ENCODE measurements at places on chromosomes 2 and 18.

DNA sequence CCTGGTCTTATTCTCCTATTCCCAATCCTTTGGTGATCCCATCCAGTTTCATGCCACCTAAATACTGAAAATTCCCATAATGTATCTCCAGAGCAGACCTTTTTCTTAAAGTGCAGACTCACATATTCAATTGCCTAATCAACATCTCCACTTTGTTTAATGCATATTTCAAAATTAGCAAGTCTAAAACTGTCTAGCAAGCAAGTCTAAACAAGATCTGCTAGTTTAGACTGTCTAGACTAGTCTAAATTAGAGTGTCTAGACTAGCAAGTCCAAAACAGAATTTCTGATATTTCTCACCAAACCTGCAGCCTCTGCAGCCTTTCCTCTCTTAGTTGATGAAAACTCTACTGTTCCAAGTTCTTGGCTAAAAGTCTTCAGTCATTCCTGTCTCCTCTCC is 44.6 kb downstream of the THUMPD2 start:
- DNase-seq = no peak

- no peak for DNase-seq
Observed at GRCh38 chr2:105261061-105261460, 19.5 kb downstream of the GPR45 start.

DNA sequence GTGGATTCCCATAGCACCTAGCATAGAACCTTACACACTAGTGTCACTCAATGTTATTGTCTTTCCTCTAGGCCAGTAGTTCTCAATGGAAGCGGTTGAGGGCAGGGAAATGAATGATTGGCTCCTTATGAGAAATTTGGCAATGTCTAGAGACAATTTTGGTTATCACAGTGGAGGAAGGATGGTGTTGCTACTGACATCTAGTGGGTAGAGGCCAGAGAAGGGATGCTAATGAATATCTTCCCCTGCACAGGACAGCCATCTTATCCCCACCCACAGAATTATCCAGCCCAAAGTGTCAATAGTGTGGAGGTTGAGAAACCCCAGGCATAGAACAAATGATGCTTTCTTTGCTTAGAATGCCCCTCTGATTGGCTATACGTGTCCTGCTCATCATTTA is 15.8 kb downstream of the C18orf63 start:
- DNase-seq = no peak

GRCh38 chr18:9902832-9903231 is 11.0 kb upstream of the VAPA start:
- DNase-seq = no peak

DNA sequence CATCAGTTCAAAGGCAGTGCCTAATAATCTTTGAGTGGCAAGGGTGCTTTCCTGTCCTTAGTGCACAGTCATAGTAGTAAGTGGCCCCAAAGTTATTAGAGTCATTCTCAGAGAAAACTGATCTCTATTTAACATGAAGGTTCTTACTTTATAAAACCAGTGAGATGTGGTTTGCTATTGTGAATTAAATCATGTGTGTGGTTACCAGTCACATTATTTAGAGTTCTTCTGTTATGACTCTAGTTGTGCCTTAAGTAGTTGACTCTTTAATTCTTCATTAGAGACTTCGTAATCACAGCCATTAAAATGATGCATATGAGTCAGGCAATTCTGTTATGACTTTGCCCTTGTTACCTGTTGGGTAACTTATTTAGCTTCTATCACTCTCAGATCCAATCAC is 1392.9 kb upstream of the ACVR2A start:
- peak; percentile 11 for DNase-seq

GRCh38 chr2:15554525-15555218 is 6.5 kb downstream of the NBAS start:
- DNase-seq = no peak

- no peak for DNase-seq
Observed at GRCh38 chr2:205270689-205271088, 411.6 kb upstream of the NRP2 start.

DNA sequence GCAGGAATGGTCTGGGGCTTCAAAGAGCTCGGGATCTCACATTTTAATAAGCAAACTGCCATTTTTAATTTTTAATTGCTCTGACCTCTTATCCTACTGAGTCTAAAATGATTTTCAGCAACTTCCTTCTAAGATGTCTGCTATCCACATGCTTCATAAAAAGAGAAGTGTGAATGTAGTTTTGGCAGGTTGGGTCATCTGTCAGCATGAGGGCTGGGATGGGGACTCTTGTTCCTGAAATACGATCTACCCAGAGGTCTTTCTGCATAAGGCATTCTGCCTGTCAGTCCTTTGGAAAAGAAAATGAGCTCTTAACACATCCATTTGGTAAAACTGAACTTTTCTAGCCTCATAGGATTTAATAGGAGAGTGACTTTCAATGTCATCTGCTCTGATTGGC is 252.8 kb upstream of the APCDD1 start:
- DNase-seq = no peak

DNA sequence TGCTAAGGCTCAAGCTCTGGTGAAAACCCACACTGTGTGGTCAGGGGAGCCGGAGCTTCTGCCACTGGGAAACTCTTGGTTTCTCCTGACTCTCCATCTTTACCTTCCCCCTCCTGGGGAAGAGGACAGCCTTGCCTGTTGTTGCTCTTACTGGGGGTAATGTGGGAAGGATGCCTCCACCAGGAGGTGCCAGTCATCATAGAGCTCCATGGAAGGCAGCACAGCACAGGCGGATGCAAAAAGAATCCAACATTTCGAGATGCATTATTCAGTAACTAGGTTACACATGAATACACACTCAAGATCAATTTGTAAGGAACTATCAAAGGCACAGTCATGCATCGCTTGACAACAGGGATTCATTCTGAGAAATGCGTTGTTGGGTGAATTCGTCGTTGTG is 322.6 kb downstream of the AFF3 start:
- no peak for DNase-seq

DNA sequence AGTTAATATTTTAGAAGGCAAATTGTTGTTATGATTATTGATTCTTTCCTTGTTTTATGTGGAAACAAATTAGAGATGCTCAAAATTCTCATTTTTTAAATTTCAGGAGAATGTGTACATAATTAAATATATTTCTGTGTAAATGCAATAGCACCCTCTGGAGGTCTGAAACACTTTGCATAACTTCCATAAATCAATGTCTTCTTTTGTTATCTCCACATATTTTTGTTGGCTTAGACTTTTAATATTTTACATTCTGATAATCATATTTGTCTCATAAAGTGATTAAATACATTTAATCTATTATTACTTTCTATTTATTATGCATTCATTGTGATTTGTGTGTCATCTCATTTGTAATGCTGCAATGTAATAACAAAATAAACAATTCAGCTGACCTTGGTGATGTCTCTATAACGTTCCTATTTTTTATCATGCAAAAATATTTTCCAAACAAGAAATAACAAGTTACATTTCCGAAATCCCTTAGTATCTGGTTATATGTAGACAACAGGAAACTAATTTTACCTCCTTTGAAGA is 201.8 kb upstream of the GALNT5 start:
- DNase-seq = no peak

DNA sequence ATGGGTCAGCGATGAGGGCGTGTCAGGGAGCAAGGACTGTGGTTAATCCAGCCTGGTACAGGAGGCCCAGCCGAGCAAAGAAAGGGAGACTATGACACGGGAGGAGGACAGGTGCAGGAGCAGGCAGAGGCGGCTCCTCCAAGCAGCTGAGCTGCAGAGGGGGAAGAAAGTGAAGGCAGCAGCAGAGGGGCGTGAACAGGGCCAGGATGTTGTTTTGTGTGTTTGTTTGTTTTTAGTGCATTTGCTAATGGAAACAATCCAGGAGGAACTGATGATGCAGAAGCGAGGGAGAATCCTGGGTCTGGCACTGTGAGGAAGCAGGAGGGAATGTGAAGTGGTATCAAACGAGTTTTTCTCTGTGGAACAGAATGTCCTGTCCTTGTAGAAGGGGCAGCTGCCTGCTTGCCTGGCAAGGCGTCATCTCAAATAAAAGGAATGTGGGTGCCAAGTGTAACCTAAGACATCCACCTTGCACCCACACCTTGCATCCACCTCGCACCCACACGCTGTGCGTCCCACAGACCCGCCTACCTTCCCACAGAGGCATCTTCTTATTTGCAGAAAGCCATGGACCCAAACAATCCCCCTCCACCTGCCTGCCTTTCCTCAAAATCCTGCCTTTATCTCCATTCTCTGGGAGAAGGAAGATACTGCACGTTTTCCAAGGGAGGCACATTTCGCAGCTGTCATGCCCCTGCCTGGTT is 134.8 kb downstream of the SH3BP4 start:
- DNase-seq = no peak

- DNase-seq = no peak
Observed at GRCh38 chr18:35689728-35690127, 108.2 kb downstream of the GALNT1 start.

DNA sequence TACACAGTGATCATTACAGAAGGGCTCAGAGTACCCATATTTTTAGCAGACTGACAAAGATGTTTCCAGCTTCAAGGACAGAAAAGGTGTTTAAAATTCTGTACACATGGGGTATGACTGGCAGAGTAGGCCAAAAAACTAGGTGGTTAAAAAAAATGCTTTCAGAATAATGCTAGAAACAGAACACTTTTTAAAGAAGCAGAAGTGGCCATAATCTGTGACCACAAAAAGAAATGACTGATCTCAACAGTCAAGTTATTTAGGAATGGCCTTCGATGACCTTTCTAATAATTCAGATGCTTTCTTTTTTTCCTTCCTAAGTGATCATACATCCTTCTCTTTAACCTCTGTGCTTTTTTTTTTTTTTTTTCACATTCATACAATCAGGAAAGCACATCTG is 4.1 kb upstream of the AQP4 start:
- no peak for DNase-seq

- DNase-seq = no peak
Observed at GRCh38 chr18:9726175-9726574, 18.1 kb downstream of the RAB31 start.

DNA sequence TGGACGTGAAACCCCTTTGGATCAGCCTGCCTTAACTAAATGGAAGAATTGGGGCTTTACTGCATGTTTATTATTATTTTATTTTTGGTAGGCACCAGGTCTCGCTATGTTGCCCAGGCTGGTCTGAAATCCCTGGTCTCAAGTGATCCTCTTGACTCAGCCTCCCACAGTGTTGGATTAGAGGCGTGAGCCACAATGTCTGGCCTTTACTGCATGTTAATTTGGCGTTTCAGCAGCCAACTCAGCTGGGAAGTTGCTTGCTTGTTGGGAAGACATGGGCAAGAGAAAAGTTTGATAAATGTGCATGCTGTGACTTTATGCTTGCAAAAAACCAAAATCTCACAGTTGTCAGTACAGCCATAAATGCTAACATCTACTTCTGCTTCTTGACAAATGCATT is 105.1 kb downstream of the FMNL2 start:
- DNase-seq = no peak

- DNase-seq = no peak
Observed at GRCh38 chr2:74225698-74226459, 27.5 kb downstream of the MTHFD2 start.

DNA sequence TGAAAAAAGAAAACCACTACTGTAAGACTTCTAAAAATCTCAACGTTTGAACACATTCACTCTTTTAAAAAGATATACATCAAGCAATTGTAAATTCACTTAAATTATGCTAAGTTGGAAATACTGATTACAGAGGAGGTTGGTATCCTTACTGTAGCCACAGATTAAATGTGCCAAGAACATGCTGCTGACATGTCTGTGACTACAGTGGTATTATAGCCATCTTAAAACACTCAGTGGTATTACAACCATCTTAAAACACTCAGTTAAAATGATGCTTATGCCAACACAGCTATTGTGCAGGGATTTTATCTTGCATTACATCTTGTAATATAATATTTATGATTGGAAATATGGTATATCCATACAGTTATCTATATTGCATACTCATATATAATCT is 50.0 kb downstream of the TMEM131 start:
- no peak for DNase-seq

DNA sequence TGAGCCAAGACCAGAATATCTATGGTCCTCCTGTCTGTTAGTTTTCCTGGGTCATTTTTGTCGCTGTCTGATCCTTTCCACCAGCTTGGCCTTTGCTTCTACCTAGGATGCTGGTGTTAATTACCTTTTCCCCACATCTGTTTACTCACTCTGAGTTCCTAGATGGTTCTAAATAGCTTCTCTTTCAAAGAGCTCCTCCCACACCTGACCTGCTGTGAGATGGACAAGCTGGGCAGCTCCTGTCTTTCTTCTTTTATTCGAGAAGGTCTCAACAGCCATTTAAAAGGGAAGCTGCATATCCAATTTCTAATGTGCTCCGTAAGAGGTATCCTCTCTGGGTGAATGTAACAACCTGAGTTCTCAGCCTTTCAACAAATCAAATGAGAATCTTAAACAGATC is 156.2 kb downstream of the HRH4 start:
- no peak for DNase-seq

DNA sequence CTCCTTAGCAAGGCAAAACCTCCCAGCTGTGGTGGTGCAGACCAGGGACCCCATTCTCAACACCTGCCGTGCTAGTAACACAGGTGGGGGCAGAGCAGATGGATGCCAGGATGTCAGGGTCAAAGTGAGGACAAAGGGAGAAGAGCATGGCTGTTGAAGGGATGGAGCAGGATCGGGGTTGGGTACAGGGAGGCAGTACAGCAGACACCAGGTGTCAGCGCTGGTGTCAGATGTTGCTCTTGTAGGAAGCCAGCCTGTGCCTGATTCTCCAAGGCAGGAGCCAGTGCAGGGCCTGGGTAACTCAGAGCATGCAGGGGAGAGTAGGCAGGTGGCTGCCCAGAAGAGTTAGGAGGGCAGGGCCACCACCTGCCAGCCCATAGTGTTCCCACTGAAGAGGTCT is 222.1 kb upstream of the SPRED2 start:
- no peak for DNase-seq

DNA sequence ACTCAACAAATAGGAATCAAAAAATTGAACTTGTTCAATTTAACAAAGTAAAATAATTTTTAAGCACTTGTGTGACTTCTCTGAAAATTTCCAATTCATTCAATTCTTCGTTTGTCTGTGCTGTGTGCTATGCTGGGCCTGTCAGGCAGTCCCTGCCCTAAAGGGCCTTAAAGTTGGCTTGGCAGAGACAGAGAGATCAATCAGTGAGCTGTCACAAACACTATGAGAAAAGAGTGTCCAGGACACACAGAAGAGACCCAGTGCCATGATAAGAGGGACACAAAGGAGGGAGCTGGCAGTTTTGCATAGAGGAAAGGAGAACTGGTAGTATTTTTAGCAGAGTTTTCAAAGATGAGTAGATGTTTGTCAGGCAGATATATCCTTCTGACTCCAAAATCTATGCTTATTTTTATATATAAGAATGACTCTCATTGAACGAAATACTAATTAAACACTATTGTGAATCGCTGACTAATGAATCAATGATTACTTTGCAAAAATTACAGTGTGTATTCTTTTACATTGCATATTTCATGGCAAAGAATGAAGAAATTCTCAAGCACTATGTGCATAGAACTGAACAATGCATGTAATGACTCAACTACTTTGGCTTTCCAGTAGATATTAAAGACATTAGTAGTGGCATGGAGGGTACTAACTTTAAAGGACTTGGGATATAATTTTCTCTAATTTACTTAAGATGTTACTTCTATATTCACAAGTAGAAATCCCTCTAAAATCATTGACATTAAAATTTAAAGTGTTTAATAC is 193.3 kb upstream of the BOD1L2 start:
- no peak for DNase-seq

All from activated CD4-positive, alpha-beta T cell treated with anti-CD3 and anti-CD28 coated beads, Interleukin-10, Interleukin-2, amounts not matched to agents 100 ng/mL and 50 ng/mL, durations not matched to agents 16 hours and 8 hours (primary cell).